ENCODE measurements at places on chromosomes 3 and 15. TPM values are rescaled to one million over a fixed set of nuclear protein-coding genes. Genes with fewer than 3 reads are reported as not detected.

Gene KAT2B
- total RNA-seq: 25.0 TPM

Gene AMOTL2
- total RNA-seq: 119 TPM

Gene SPINK8
- not detected for total RNA-seq

- no peaks in the 10 kb centered on the region for H3K27me3 ChIP-seq
- H3K36me3 ChIP-seq: no peaks in the 10 kb centered on the region
- DNase-seq: no peak
- no peak overlapping the region for H3K27ac ChIP-seq
These were observed 1.9 kb upstream of the FETUB start for GRCh38 chr3:186638259-186638658.

Gene FSTL1
- 380 TPM for total RNA-seq

GRCh38 chr15:37134699-37135131, 34.4 kb upstream of the MEIS2 start:
- H3K27me3 ChIP-seq: no peaks in the 10 kb centered on the region
- no peak overlapping the region for H3K27ac ChIP-seq
- no peak overlapping the region for H3K4me3 ChIP-seq
- DNase-seq: no peak
- no peaks in the 10 kb centered on the region for H3K36me3 ChIP-seq

GRCh38 chr15:38461066-38461833, 7.3 kb downstream of the FAM98B start:
- no peak overlapping the region for H3K27ac ChIP-seq
- no peaks in the 10 kb centered on the region for H3K36me3 ChIP-seq
- H3K27me3 ChIP-seq: no peaks in the 10 kb centered on the region
- no peak for DNase-seq
- H3K4me3 ChIP-seq: no peak overlapping the region

Gene FOXB1
- not detected for total RNA-seq

GRCh38 chr3:16715281-16715680, 110.1 kb upstream of the DAZL start:
- H3K27ac ChIP-seq: no peak overlapping the region
- no peak for DNase-seq
- no peak overlapping the region for H3K4me3 ChIP-seq
- H3K4me1 ChIP-seq: no peaks in the 10 kb centered on the region
- no peaks in the 10 kb centered on the region for H3K36me3 ChIP-seq

GRCh38 chr3:16601537-16602005, 3.7 kb downstream of the DAZL start:
- no peak overlapping the region for H3K4me3 ChIP-seq
- DNase-seq: no peak
- H3K27me3 ChIP-seq: no peaks in the 10 kb centered on the region
- no peak overlapping the region for H3K27ac ChIP-seq
- H3K36me3 ChIP-seq: no peaks in the 10 kb centered on the region
- no peaks in the 10 kb centered on the region for H3K4me1 ChIP-seq

- H3K36me3 ChIP-seq: no peaks in the 10 kb centered on the region
- no peak overlapping the region for H3K4me3 ChIP-seq
- no peaks in the 10 kb centered on the region for H3K27me3 ChIP-seq
- no peaks in the 10 kb centered on the region for H3K4me1 ChIP-seq
- no peak overlapping the region for H3K27ac ChIP-seq
- no peak for DNase-seq
These were observed 47.4 kb downstream of the CMTM8 start for GRCh38 chr3:32285891-32286290.

GRCh38 chr3:52108302-52109232, 45.7 kb downstream of the POC1A start:
- no peak overlapping the region for H3K4me3 ChIP-seq
- no peaks in the 10 kb centered on the region for H3K36me3 ChIP-seq

Gene RBPMS2
- 84.2 TPM for total RNA-seq
